ENCODE measurements at places on chromosomes 12 and 14.

DNA sequence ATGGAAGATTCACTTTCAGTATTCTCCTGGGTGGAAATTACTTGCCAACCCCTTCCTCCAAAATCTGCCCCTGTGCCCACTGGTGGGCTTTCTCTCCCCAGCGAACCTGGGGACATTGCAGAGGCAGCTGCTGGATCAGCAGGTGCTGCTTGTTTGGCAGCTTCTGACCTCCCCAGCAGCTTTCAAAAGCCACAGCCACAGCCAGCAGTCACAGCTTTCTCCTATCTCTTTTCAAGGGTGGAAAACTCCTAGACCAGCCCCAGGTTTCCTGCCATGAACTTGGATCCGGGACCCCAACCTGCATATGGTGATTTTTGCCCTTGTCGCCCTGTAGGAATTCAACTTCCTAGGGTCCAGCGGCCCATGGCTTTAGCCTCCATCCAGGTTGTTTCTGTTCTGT, 330.8 kb downstream of the ADAMTS20 start:
- DNase-seq: no peak

- no peak for DNase-seq
Measured at GRCh38 chr12:5549011-5549410, 117.1 kb downstream of the NTF3 start.

DNA sequence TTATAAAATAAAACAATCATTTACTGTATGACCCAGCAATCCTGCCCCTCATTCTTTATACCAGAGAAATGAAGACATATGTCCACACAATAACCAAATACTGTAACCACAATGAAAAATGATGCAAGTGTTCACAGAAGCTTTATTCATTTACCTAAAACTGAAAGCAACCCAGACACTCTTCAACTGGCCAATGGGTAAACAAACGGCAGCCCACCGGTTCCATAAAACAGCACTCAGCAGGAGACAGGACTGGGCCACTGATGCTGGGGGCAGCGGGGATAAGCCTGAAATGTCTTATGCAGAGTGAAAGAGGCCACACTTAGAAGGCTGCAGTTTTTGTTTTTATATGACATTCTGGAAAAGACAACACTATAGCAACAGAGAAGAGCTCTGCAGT, 15.1 kb downstream of the DDX51 start:
- no peak for DNase-seq

DNA sequence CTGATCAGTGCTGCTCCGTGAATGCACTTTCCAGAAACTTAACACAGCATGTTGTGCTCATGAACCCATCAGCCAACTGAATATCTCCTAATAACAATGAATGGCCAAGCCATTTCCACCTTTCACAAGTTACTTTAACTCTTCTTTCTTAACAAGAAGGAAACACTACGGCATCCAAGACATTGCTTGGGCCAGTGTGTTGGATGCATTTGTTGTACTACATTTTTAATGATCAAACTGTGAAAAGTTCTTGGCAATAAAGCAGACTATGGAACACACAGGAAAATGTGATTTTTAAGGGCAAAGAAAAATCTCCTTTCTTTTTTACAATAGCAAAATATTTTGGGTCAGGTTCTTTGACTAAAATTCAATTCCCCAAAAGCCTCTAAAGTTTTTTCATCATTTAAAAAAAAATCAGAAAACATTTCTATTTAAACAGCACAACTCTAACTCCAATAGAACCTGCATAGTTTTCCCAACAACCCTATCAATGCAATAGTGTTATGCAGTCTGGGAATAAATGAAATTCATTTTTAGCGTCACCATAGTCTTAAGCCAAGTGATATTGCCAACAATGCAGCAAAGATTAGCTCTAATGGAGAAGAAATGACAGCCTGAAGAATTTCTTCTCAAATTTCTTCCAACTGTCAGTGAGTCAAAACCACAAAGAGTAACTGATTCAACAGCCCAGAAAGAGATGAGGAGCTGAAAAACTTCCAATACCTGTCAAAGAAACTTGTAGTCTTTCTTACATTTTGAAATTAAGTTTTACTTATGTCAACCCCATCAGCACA, 50.7 kb upstream of the PTPRR start:
- no peak for DNase-seq

GRCh38 chr14:96987771-96988170, 190.6 kb downstream of the VRK1 start:
- DNase-seq: no peak

- DNase-seq: no peak
Measured at GRCh38 chr14:46322730-46323403, 328.7 kb downstream of the RPL10L start.

- no peak for DNase-seq
Measured at GRCh38 chr12:11600199-11600598, 49.3 kb upstream of the ETV6 start.

DNA sequence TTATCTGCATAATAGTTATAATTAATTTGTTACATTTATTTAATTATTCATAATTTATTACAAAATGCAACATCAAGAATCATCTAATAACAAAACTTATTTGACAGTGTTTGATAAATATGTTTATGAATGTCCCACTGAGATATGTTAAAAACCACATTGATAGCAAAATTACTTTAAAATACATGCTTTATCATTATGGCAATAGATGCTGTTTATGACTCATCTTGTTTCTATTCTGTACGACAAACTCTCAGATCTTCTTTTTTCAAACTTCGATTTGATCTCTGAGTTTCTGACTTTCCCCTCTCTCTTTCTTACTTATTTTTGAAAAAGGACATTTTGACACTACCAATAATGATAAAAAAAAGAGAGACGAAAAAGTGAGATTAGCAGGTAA, 56.8 kb upstream of the LRRK2 start:
- DNase-seq: no peak

GRCh38 chr14:99707420-99707819, 23.3 kb downstream of the CYP46A1 start:
- no peak for DNase-seq

DNA sequence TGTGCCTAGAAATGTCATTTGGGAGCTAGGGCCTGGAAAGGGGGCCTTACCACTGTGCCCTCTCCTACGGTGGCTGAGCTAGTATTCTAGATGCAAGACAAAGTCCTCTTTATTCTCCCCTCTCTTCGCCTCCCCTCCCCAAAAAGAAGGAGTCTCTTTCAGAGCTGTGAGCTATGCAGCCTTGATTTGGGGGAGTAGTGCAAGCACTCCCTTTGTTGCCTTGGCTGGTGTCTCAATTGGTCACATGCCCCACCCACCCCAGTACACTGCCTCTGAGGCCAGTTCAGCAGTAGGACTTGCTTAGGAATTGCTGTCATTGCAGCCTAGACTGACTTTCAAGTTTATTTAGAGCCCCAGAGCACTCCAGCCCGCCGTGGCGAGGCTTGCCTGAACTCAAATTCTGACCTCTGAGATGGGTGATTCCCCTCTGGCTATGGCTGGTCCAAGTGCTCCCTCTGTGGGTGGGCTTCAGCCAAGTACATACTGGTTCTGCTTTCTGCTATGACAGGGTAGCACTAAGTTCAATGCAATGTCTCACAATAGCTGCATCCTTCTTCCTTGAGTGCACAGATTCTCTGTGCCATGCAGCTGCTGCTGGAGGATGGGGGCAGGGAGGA, 37.0 kb upstream of the FBXO33 start:
- DNase-seq: no peak

DNA sequence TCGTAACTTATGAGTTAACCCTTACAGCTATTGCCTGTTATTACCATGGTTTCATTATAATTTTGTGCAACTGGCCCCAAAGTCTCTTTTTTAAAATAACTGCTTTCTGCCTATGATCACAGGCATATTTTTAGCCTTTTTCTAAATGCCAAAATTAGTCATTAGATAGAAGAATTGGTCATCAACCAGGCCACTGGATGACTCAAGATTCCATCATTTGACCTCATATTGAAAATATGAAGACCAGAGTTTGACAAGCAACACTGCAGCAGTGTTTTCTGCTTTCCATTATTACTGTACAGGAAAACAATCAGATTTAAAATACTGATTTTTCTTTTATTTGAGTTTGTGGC, 54.7 kb upstream of the OTOGL start:
- no peak for DNase-seq

DNA sequence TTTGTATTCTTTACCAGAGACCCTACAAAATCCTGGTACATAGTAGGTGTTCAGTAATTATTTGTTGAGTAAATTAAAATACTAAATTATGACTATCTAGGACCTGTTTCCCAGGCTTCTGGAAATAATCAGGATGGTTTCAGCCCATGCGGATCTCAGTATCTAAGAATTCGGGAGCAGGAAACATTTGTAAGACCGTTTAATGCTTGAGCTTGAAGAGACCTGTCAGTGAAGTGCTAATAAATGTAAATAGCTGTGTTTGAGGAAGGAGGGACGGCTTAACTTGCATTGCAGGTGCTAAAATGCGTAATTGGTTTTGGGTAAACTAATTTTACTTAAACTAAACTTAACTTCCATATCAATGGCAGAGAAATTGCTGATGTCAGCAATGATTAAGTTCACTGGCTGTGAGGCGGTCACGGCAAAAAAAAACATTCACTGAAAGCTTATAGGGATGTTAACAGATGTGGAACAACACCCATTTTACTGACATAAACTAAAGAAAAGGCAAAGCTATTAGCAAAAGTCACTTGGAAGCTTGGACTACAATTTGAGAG, 28.6 kb upstream of the AEBP2 start:
- no peak for DNase-seq

DNA sequence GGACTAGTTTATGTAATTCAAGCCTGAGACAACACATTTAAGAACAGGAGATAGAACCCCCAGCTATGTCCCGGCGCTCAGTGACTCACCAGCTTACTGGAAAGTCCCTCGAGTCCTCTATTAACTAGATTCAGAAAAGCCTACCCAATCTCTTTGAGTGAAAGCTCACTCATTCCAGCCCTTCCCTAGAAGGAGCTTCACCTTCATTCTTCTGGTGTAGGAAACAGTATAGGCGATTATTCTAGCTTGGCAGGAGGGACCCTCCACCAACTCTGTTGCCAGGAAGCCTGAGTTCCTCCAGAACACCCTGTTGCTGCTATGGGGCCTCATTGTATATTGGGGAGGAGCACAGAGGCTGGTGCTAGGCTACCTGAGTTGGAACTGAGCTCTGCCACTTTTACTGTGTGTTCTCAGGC, 57.2 kb upstream of the AEBP2 start:
- DNase-seq: no peak

DNA sequence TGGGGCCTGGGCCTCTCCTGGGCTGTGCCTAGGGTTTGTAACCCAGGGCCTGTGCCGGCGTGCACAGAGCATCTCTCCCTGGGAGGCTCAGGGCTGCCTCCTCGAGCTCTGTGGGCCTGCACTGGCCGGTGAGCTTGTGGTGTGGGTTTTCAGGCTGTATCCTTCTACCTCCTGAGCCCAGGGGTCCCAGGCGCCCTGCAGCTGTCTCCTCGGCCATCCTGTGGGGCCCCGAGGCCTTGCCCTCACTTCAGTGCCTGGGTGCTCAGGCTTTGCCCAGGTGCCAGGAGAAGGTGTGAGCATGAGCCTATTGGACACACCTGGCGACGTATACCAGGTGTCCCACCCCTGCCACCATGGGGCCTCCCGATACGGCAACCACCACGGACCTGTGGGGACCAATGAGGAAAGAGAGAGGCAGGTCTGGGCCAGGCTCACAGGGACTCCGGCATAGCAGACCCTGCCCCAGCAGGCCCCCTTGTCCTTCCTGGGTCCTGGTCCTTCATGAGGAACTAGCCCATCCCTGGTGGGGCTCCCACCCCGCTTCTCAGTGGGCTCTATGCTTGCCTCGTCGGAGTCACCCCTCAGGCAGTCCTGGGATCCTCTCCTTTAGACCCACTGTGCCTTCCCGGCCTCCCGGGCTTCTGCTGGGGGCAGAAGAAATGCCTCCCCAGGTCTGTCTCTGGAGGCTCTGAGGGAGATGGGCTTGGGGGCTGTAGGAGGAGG, 400.2 kb downstream of the TMEM121 start:
- DNase-seq: no peak

All from ureter (tissue), 1 donor.